ENCODE measurements at places on chromosomes 4 and X.
A peak's percentile ranks its signal among the peaks of the same experiment; 100 is the strongest.

DNA sequence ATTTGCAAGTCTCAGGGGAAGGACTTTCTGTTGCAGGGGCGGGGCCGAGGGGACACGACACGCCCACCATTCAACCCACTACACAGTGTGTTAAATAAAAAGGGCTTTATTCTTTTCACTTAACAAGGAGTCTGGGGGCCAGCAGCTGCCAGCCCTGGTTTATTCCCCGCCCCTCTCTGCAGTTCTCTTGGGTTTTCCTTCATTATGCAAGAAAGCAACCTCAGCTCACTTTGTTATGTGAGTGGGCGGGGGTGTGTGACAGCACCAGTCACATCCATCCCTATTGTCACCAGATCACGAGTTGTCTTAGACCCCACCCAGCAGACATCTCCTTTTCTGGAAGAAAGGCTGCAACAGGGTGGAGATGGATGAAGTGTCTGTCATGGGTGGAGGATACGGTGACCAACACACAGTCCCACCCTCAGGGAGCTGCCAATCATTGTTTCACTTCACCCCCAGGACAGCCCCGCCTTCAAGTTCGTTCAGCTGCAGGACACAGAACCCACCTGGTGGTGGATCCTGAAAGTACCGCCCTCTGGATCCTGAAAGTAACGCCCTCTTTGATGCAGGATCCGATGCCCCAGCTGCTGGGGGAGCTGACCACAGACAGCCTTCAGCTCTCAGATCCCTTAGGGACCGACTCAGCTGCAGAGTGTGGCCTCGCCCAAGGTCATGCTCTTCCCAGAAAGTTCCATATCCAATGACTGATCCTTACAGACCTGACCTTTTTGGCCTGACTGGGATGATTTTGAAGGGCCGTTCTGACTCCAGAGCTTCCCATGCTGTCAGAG lies 79.6 kb downstream of the SMIM20 start:
- DNase-seq: no peak

- no peak for DNase-seq
Observed at GRCh38 chr4:109559625-109559982, 442 bp upstream of the MCUB start.

DNA sequence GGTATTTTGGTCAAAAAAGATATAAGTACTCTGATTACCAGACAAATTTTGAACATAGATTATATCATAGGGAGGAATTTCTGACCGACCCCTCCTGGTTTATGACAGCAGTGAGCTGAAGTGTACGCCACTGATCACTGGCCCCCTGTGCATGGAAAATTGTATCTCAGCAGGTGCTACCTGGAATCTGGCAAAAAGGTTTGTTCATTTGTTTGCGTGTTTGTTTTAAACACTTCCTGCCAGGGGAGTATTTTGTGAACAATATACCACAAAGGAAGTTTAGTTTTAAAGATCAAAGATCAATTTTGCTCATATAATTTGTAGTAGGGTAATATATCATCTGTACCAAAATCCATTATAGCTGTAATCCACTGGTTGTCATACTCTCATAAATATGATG lies 219.7 kb upstream of the TENM3 start:
- no peak for DNase-seq

- DNase-seq: no peak
Observed at GRCh38 chrX:148593146-148593545, 92.7 kb downstream of the AFF2 start.

GRCh38 chrX:30791296-30792278 lies 97.5 kb downstream of the TAB3 start:
- peak; percentile 61 for DNase-seq

All from foreskin keratinocyte (primary cell).